Mucosa of descending colon (tissue), 3 donors: ENCODE measurements at places on chromosomes 5 and 9.

DNA sequence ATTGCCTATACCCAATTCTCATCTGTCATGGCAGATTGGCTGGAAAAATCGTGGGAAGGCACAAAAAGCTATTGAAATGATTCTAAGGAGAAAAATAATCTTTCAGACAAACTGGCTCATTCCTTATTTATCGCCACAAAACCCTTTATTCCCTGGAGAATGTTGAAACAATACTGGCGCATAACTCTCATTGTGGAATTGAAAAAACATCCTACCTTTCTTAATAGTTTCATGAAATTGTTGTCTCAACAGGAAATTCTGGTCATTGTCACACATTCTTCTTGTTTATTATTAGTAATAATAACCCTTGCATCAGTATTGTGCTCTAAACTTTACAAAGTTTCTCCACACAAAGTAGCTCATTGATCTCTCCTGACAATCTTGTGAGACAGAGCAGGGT lies 48.9 kb upstream of the COL15A1 start:
- no peak for DNase-seq

- no peak for DNase-seq
Measured at GRCh38 chr9:137027369-137028262, at the start of gene ABCA2. TSS of gene ABCA2 (minus strand) at chr9:137028237. CDS start at chr9:137028140, 97 bp downstream.

- DNase-seq, result no peak
Measured at GRCh38 chr9:106038266-106039001, 344.1 kb downstream of the TMEM38B start.

GRCh38 chr5:160448886-160449285 lies 27.2 kb downstream of the PTTG1 start:
- DNase-seq, result no peak

- no peak for DNase-seq
Measured at GRCh38 chr5:154698763-154699162, 56.4 kb upstream of the LARP1 start.

DNA sequence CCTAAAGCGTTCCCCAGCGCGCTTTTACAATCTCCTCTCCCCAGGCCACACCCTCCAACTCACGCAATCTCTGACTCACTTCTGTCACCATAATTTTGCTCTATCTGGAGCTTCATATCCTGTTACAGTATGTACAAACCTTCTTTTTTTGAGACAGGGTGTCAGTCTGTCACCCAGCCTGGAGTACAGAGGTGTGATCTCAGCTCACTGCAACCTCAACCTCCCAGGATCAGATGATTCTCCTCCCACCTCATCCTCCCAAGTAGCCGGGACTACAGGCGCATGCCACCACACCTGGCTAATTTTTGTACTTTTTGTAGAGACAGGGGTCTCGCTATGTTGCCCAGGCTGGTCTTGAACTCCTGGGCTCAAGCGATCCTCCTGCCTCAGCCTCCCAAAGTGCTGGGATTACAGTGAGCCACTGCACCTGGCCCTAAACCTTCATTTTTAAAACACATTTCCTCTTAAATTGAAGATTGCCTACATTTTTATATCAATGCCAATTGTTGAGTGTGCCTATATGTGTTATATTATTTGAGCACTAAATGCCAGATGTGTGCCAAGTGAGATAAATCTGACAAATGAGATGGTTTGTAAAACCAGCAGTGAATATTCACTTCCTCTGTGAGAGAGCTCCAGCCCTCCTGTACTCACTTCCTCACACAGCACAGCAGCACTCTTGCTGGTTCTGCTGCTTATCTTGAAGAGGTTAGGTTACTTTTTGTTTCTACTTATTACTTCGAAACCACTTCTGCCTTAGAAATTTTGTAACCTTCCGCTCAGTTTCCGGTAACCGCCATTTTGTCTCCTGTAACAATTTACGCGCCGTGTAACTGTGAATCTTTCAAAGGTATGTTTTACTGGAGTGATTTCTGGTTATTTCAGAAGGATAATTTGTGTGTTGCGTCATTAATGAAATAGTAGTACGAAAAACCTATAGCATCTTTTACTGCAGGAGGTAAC lies 57.9 kb downstream of the DOCK8 start:
- no peak for DNase-seq

GRCh38 chr5:13658761-13659160 lies 285.7 kb downstream of the DNAH5 start:
- DNase-seq, result no peak

DNA sequence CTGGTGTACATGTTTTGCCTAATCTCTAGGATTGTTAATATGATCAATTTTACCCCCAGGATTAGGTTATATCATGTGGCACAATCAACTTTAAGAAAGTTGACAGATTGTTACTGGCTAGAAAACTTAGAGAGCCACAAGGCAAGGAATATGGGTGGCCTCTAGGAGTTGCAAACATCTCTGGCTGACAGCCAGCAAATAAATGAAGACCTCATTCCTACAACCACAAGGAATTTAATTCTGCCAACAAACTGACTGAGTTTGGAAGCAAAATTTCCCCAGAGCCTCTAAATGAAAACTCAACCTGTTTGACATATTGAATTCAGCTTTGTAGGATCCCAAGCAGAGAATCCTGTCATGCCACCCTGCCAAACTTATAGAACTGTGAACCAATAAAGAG lies 196.4 kb upstream of the PTGER4 start:
- no peak for DNase-seq
